Stimulated activated naive CD8-positive, alpha-beta T cell treated with anti-CD3 and anti-CD28 coated beads, Interleukin-15, Interleukin-2, amounts not matched to agents 100 U/mL and 50 U/mL, for 24 hours (primary cell): ENCODE measurements at places on chromosomes 6 and 20.

DNA sequence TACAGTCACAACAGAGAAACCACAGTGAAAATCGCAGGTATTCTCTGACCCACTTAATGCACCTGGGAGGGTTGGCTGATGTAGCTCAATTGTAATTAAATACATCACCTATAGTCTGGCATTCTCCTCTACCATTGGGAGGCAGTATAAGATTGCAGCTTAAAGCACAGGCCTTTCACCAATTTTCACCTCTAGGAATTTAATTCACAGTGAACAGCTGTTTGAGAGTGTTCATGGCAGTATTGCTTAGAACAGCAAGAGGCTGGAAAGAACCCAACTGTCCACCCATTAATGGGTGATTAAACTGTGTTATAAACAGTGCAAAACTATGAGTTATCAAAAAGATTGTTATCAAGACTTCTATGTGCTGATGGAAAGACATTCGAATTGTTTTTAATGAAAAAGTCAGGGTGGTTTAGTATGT lies 2.0 kb downstream of the EDEM2 start:
- peak; percentile 11 for DNase-seq

DNA sequence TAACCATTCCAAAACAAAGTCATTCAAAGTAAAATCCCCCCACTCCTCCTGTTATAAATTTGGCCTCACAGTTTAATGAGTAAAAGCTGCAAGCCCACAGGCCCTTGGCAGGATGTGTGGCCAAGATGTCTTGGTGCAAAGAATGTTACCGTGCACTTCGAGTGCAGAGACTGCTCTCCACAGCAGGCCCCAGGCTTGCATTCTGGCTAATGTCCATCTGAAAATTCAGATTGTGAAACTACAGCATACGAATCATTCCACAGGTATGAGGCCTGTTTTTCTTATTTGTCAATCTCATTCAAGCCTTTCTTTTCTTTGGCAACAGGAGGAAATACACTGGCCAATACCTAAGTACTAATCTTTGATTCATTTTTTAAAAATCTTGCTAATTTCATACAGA lies 7.1 kb downstream of the RPS6KA2 start:
- DNase-seq, result no peak

- DNase-seq, result peak; percentile 53
Observed at GRCh38 chr20:2866236-2866635, 7.0 kb upstream of the PTPRA start.

DNA sequence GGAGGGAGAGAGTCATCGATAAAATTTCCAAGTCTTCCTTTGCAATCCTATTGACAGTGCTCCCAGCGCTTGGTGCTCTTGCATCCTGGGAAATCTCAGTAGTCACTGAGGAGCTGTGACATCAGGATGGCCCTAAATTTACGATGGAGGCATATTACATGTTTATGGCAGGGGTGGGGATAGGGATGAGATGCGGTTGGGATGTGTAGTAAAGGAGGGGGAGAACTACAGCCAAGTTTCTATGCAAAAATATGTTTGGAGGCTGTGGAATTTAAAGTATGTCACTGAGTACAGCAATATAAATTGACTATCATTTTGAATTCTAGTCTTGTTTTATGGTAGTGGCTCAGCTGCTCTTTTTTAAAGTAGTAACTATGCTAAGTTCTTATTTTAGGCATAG lies 544.9 kb downstream of the PKHD1 start:
- no peak for DNase-seq

- DNase-seq, result peak; percentile 71
Observed at GRCh38 chr20:58306421-58307261, 2.9 kb upstream of the RAB22A start.

GRCh38 chr6:28336284-28337120 lies 554 bp upstream of the ZSCAN31 start:
- DNase-seq, result peak; percentile 32

DNA sequence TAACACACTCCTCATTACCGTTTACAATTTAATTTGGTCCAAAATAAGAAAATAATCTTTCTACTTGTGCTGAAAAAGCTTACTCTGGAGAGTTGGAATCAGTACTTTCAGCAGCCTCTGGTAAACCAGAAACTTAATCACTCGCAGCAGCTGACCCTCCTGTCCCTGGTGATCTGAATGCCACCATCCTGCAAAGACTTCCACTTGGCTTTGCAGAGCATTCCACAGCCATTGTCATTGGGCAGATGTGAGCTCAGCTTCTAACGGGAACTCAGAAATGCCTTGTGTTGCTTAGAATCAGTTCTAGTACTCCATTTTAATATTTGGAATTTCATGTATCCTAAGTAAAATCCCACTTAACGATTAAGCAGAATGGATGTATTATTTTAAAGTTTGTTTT lies 59.7 kb downstream of the PHACTR1 start:
- DNase-seq, result no peak

DNA sequence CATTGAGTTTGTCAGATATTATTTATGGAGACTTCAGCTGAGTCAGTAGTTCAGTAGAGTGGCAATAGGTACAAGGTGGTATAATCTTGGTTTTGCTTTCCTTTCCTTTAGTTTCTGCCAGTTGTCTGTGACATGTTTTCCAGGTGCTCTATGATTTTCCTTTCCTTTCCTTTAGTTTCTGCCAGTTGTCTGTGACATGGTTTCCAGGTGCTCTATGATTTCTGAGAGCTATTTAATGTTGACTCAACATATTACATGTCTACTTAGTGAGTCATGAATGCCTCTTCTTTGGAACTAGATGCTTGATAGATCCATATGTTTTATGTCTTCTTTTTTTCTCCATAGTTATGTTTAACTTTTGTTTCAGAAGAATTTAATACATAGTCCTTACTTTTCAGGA lies 186.4 kb upstream of the DEFB112 start:
- DNase-seq, result no peak

- no peak for DNase-seq
Observed at GRCh38 chr6:25747477-25747876, 7.1 kb upstream of the SLC17A4 start.

DNA sequence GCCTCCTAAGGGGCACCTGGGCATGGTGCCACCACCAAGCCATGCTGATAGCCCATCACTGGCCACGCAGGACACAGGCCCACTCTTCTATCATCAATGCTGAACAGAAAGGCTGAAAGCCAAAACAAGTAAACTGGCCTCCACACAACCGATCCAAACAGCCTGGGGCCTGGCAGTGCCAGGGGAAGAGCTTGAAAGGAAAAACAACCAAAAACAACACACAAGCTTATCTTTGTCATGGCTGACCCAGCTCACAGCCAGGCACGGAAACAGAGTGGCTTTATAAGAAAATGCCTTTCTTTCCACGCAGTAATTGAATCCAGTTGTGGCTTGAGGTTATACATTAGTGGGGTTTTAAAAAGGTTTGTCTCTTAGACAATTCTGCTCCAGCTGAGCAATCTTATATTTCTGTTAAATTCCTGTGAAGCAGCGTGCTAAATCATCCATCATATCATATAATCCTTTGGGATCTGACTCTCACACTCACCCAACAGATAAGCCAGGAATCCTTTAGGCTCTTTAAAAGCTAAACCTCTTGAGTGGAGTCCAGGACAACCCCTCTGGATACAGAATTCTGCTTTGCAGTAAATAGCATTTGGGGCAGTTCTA lies 65.4 kb upstream of the SLC22A16 start:
- DNase-seq, result no peak

GRCh38 chr6:138795809-138796603 lies at the start of gene ECT2L:
ECT2L (plus strand) TSS chr6:138796087; CDS start chr6:138813275, 17,188 bp downstream.
- DNase-seq, result no peak

DNA sequence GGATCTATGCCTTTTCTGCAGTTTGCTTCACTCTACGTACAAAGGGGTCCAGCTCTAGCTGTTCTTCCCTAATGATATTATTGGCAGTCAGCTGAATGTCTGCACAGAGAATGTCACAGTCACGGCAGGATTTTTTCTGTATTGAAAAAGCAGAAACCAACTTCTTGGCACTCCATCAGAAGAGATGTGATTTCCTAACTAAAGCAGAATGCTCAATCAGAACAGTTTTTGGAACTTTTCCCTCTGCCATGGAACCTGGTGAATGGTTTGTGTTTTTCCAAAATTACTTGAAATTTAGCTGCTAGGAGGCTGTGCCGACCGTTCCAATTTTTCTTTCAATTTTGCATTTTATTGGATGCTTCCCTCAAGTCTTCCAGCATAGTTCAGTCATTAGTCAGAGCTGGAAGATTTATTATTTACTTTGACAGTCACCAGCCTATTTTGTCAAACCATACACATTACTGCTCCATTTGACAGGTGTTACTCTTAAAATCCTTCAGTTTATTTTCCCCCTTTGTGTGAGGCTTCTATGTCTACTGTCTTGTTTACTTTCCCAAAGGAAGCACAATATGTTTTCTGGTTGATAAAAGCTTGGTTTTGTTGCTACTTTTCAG lies 259.6 kb upstream of the EPHA7 start:
- no peak for DNase-seq

- DNase-seq, result no peak
Observed at GRCh38 chr6:16582446-16583143, 178.7 kb downstream of the ATXN1 start.

- no peak for DNase-seq
Observed at GRCh38 chr20:34242879-34243278, 1.7 kb downstream of the ASIP start.

GRCh38 chr6:142419071-142419470 lies 117.3 kb downstream of the ADGRG6 start:
- DNase-seq, result no peak

DNA sequence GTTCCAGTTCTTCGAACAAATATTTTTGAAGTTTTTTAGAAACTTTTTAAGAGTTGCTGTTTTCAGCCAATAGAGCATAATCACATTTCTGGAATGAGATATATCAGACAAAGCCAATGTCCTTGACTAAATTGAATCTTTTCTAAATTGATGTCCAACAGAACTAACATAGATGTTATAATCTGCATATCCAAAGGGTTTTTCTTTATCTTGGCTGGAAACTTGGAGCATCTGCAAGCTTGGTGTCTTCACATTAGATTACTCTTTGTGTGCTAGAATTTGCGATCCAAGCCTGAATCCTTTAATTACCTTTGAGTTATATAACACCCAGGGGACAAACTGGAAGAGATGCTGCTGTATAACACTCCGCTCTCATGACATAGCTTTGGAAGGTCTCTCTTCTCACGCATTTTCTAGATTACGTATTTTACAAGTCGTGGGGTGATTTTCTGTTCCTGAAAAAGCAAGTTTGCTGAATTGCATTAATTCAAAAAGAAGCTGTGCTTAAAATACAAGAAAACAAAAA lies 64.4 kb upstream of the FUCA2 start:
- DNase-seq, result no peak

- no peak for DNase-seq
Observed at GRCh38 chr20:61900011-61900944, 165.4 kb downstream of the TAF4 start.

GRCh38 chr20:16569246-16570153 lies 3.7 kb downstream of the KIF16B start:
- DNase-seq, result no peak

DNA sequence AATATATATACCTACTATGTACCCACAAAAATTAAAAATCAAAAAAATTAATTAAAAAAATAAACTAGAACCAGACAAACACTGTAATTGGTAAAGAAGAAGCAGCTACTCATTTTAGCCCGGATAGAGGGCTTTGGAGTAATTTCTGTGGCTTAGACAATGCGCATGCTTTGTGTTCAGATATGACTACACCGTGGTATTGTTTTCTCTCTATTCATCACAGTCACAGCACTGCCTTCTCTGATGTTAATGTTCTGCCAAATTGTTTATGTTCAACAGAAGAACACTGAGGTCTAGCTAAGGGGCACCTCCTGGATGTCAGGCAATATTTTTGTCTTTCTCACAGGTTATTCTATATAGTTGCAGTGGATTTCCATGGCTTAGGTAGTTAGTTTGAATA lies 77.5 kb upstream of the GJE1 start:
- DNase-seq, result no peak

- DNase-seq, result no peak
Observed at GRCh38 chr6:137543114-137543513, 48.9 kb upstream of the OLIG3 start.

DNA sequence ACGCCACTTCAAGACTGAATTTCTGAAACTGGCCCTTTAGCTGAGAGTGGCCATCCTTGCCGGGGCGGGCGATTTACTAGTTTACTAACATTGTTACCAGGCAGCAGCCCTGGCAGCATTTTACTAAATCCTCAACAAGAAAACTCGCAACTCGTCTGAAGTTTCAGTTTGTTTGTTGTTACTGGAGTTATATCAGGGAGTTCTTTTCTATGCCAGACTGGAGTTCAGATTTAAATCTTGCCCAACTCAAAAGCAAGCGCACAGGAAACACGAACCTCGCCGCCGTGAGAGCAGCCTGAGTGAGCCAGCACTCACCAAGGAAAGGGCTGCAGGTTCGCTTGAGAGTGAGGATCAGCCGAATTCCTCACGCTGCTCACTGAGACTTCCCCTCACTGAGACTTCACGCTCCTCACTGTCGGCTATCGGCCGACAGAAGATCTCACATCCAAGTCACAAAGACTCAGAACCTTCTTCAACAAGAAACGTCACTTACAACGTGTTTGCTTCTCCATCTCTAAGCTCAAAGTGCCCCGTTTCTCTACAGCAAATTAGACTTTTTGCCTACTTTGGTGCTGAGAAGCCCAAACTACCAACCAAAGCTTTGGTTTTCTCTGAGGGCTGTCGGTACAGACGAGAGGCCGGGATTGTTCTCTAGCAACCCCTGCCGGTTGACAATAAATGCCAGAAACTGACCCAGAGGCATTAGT lies 78.9 kb downstream of the OLIG3 start:
- DNase-seq, result peak; percentile 57

DNA sequence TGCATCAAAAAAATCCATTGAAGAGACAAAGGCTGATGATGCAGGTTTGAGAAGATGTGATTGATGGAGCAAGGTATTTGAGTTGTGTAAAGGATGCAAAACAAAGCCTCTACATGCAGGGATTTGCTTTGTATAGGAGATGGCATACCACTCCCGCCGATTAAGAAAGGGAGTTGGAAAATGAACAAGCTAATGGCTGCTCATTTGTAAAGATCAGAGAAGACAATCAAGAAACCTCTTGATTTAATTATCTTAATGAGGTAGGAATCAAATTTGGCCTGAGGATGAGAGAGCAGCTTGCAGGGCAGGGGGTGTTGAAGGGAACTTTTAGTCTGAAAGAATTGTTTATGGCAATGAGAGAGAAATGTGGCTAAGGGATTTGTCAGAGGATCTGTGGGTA lies 448.2 kb upstream of the ADGRB3 start:
- DNase-seq, result no peak

DNA sequence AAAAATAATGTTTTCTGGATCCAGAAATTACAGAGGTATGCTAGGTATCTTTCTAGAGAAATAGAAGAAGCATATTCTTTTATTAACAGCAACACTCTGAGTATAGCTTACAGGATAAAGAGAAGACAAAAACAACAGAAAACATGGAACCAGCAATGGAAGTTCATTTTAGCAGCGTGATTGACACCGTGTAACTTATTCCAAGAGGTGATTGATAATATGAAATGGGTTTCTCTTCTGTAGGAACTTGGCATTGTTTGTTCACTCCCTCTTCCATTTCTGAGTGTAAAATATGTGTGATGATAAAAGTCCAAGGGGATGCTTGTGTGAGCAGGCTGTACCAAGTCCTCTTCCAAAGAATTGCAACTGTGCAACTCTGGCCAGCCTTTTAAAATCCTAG lies 303.0 kb downstream of the COL12A1 start:
- DNase-seq, result no peak

- DNase-seq, result no peak
Observed at GRCh38 chr6:16658348-16659034, 102.8 kb downstream of the ATXN1 start.

- DNase-seq, result no peak
Observed at GRCh38 chr6:1479095-1479494, 89.7 kb downstream of the FOXF2 start.

- no peak for DNase-seq
Observed at GRCh38 chr6:33846226-33846625, 42.4 kb upstream of the MLN start.

- DNase-seq, result no peak
Observed at GRCh38 chr20:46126440-46127056, 8.4 kb downstream of the CD40 start.
